ENCODE measurements at places on chromosomes 4 and X.

DNA sequence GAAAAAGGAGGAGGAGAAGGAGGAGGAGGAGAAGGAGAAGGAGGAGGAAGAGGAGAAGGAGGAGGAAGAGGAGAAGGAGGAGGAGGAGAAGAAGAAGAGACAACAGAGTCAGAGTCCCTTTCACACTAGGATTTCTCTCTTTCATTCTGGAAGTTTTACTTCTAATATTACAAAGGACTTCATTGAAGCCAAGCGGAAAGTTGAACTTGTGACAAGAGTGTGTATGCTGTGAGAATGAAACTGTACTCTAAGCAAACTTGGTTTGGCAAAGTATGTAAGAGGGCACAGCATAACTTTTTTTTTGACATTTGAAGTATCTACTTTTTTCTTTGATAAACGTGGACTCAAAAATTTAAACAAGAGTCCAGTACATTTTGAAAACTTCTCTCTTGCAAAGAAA is 48.0 kb downstream of the CXCL8 start:
- no peak for DNase-seq

GRCh38 chr4:149986917-149987316 is 91.3 kb upstream of the DCLK2 start:
- DNase-seq, result no peak

DNA sequence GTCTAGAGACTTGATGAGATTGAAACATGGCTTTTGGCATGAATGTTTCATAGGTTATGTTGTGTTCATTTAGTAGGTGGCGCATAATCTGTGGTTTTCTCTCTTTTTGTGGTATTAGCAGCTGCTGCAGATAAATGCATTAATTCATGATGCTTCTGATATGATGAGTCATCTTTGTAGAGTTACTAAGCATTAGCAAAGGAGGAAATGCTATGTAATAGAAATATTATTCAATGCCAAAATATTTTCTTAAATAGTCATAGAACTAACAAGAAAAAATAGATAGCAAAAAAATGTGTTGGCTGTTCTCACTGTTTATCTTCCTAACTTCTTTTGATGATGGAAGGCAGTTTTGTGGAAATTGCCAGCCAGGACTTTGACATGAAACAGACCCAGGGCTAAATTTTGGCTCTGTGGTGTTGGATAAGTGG is 3.6 kb downstream of the ZXDB start:
- no peak for DNase-seq

GRCh38 chr4:160136021-160136420 is 1033.1 kb downstream of the RAPGEF2 start:
- no peak for DNase-seq

DNA sequence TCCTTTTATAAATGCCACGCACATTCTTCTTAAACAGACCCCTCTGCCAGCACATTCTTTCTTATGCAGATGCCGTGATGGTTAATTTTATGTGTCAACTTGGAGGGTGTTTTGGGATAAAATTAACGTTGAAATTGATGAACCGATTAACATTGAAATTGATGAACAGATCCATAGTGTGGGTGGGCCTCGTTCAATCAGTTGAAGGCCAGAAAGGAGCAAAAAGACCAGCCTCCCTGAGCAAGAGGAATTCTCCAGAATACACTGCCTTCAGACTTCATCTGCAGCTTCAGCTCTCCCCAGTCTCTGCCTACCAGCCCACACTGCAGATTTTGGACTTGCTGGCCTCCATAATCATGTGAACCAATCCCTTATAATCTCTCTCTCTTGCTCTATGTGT is 233.6 kb upstream of the BCOR start:
- no peak for DNase-seq

DNA sequence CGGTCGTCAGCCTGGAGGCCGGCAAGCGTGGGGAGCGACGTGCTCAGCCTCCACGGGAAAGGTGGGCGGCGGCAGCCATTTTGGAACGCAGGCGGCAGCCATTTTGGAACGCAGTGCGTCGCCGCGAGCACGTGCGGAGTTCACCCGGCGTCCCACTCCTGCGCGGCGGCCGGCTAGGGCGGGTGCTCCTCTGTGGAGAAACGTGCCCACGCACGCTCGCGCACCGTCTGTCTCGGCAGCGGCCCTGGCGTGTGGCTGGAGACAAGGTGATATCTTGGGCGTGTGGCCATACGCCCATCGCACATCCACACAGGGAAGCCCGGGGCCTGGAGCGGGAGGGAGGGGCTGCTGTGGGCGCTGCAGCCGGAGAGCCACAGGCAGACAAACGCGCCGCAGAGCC is 21.1 kb downstream of the CPLX1 start:
- no peak for DNase-seq
